ENCODE measurements at places on chromosomes 6 and 20. TPM values are rescaled to one million over a fixed set of nuclear protein-coding genes. Genes with fewer than 3 reads are reported as not detected.

The ZSWIM3 gene
- 4.7 TPM for total RNA-seq

The FRS3 gene
- 6.3 TPM for total RNA-seq

The SPATS1 gene
- not detected for total RNA-seq

The PDYN gene
- total RNA-seq = not detected

The GGTLC1 gene
- total RNA-seq = 0.40 TPM

The SYCP2 gene
- 9.5 TPM for total RNA-seq

The SALL4 gene
- total RNA-seq = 0.20 TPM

The IRAK1BP1 gene
- total RNA-seq = 7.5 TPM

The PPP1R3G gene
- total RNA-seq = 2.8 TPM

The LY6G6F gene
- total RNA-seq = not detected

The OXT gene
- total RNA-seq = 0.46 TPM

The CYP39A1 gene
- 18.5 TPM for total RNA-seq

GRCh38 chr6:72271531-72271930 is 350.3 kb upstream of the KCNQ5 start:
- no peak for DNase-seq

DNA sequence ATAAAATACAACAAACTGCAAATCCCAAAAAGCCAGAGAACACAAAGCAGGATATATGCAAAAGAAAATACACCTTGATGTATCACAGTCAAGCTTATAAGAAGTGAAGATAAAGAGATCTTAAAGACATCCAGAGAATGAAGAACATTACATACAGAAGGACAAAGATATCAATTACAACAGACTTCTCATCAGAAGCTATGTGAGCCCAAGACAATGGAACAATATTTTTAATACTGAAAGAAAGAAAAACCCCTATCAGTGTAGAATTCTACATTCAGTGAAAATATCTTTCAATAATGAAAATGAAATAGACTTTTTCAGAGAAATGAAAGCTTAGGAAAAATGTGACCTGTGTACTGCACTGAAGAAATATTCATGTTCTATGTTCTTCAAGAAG is 104.5 kb upstream of the PHACTR3 start:
- no peak for DNase-seq

- DNase-seq = peak; percentile 48
Observed at GRCh38 chr20:47063407-47063806, 168.8 kb downstream of the EYA2 start.

DNA sequence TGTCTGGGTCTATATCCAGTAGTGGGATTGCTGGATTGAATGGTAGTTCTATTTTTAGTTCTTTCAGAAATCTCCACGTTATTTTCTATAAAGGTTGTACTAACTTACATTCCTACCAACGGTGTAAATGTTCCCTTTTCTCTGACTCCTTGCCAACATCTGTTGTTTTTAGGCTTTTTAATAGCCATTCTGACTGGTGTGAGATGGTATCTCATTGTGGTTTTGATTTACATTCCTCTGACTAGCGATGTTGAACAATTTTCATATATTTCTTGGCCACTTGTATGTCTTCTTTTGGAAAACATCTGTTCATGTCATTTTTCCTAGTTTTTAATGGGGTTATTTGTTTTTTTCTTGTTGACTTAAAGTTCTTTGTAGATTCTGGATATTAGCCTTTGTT is 99.3 kb downstream of the BMP2 start:
- no peak for DNase-seq

DNA sequence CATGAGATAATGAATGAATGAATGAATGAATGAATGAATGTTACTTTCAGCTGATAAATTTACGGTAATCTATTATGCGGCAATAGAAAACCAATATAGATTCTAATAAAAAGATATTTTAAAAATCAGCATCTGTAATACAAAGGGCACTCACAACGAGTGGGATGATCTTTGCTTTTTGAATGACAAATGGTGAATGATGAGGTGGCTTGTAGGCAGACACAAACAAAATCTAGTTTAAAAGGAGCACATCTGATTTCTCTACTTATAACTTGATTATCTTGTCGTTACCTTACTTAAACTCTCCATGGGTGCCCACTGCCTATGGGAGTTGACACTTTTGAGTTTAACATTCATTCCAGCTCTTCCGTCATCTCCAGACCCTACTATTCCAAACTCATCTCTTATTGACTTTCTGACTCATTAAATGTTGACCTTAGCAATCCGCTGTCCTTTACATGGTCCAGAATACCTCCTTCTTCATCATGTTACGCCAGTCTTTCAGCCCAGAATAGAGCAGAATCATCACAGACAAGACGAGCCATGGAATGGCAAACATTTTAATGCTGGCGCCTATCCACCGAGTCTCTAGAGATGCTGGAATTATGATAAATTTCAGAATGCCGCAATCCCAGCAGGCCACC is 41.3 kb downstream of the NHLRC1 start:
- DNase-seq = no peak

GRCh38 chr6:129969064-129969463 is 49.3 kb upstream of the L3MBTL3 start:
- DNase-seq = no peak

GRCh38 chr20:1906361-1907051 is 11.3 kb downstream of the SIRPA start:
- no peak for DNase-seq

DNA sequence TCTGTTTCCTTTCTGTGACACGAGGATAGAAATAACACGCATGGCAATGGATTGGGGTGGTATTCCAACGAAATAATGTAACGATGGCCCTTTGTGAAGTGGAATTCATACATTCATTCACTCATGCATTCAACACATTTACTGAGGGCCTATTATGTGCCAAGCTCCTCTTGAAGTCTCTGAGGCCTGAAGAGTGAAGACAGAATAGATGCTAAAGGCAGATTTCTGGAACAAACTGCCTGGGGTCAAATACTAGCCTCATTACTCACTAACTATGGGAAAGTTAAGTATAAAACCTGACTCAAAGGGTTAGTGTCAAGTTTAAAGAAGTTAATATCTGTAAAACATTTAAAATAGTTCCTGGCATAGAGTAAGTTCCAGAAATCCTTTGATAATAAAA is 279.6 kb upstream of the SULF2 start:
- DNase-seq = no peak

GRCh38 chr6:46105568-46105967 is 24.2 kb upstream of the ENPP4 start:
- no peak for DNase-seq

- no peak for DNase-seq
Observed at GRCh38 chr20:57211908-57212533, 54.4 kb downstream of the BMP7 start.

GRCh38 chr6:37127961-37128862 is 41.7 kb upstream of the PIM1 start:
- DNase-seq = peak; percentile 52

DNA sequence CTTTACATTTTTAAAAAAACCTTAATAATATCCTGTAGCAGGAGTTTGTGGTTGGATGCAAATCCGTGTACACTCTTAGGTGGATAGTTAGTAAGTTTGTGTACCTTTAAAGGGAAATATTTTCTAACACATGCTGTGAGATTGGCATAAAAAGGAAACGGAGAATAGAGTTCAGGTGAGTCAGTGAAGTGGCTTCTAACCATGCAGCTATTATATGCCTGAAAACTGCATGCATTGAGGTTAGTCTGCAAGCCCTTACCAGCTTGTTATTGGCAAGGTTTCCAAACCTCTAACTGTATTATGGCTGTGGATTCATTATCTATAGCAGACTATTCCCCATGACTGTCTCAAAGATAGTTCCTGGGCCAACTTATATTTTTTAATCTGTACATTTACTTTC is 420.6 kb upstream of the MMS22L start:
- DNase-seq = no peak

DNA sequence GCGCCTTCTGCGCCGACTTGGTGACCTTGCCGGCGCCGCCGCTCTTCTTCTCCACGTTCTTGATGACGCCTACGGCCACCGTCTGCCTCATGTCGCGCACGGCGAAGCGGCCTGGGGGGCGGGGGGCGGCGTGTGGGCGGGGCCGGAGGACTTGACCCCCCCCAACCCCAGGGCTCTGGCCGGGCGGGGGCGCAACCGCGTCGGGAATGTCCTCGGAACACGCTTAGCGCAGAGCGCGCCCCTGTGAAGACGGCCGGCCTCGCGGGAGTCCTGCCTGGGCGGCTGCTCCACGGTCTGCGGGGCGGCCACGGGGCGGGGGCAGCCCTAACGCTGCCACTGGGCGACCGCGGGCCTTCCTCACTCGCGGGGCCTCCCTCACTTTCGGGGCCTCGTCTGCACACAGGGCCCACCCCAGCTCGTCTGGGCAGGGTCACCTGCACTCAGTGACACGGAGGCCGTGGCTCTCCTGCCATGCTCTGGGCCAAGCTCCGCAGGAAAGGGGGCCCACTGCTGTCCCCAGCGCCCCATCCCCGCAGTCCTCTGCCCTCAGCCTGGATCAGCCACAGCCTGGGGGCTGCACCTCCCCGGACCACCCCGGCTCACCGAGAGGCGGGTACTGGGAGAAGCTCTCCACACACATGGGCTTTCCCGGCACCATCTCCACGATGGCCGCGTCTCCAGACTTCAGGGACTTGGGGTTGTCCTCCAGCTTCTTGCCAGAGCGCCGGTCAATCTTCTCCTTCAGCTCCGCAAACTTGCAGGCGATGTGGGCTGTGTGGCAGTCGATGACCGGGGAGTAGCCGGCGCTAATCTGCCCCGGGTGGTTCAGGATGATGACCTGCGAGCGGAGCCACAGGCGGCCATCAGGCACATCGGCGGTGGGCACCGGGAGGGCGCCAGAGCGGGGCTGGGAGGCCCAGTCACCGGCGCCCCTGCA is 10.3 kb downstream of the EEF1A2 start:
- DNase-seq = no peak

- no peak for DNase-seq
Observed at GRCh38 chr6:89859744-89860143, 30.1 kb downstream of the CASP8AP2 start.

- DNase-seq = no peak
Observed at GRCh38 chr6:96651816-96652215, 88.9 kb downstream of the FHL5 start.

DNA sequence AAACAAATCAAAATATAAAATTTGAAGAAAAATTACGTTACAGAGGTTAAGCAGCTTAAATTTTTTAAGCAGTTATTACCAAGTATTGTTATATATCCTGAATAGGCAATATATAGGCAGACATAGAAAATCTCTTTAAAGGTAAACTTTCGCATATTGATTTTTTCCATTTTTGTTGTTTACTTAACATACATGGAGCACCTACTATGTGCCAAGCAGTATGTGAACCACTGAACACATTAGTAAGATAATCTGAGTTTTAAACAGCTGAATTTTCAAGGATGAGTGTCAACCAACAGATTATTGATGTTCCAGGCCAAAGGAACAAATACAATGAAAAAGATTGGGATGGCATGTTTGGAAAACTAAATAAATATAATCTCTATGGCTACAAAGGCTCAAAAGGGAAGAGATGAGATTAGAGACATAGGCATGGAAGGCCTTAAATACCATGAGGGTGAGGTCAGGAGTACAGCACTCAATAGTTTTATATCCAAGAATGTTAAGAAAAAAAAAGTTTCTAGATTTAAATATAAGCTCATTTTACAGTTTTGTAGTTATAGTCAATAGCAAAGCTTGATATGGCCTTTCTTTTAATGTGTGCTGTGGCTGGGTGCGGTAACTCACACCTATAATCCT is 277.5 kb downstream of the PTPRK start:
- DNase-seq = no peak

DNA sequence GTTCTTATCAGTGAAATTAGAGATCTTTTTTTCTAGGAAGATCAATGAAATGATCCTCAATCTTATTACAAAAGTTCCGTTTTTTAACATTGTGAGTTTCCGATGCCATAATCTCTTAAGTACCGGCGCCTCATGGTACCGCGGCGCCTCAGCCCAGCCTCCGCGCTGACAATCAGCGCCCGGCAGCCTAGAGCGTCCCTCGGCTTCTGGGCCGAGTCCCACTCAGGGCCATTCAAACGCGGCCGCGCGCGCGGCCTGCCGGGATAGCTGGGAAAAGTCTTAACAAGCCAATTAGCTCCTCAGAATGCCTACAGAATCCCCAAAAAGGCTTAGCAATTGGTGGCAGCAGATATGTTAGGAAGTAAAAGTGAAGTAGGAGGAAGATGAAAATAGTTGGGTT is 204.8 kb downstream of the ADGB start:
- no peak for DNase-seq

- no peak for DNase-seq
Observed at GRCh38 chr6:89925826-89926225, 31.6 kb downstream of the GJA10 start.

GRCh38 chr6:112173221-112173804 is 81.1 kb downstream of the LAMA4 start:
- no peak for DNase-seq

- peak; percentile 53 for DNase-seq
Observed at GRCh38 chr6:142945446-142946180, 637 bp upstream of the HIVEP2 start.

- DNase-seq = no peak
Observed at GRCh38 chr6:29520232-29520631, 32.5 kb upstream of the MAS1L start.
